Activated CD8-positive, alpha-beta T cell treated with anti-CD3 and anti-CD28 coated beads for 36 hours (primary cell): ENCODE measurements at places on chromosomes 1 and 21. TPM values are rescaled to one million over a fixed set of nuclear protein-coding genes. Genes with fewer than 3 reads are reported as not detected.

INAVA gene
- total RNA-seq: not detected

SCAMP3 gene
- 97.2 TPM for total RNA-seq

C1orf53 gene
- total RNA-seq: 1.2 TPM

ADAMTS1 gene
- 0.20 TPM for total RNA-seq

ACTL8 gene
- not detected for total RNA-seq

COL8A2 gene
- total RNA-seq: 0.85 TPM

ADORA3 gene
- not detected for total RNA-seq

NTMT2 gene
- not detected for total RNA-seq

MAD2L2 gene
- total RNA-seq: 90.4 TPM

NCMAP gene
- total RNA-seq: 0.11 TPM

IRF6 gene
- 1.2 TPM for total RNA-seq

DNA sequence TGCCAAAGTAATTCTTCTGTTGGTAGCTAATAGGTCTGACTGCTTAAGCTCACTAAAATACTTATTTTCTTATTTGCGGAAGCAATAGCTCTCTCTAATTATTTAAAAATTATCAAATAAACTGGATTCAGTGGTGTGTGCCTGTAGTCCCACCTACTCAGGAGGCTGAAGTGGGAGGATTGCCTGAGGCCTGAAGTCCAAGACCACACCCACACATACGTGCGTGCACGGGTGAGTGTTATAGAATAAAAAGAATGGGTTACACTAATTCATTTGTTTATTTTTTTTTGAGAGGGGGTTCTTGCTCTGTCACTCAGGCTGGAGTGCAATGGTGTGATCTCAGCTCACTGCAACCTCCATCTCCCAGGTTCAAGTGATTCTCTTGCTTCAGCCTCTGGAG is 94.2 kb upstream of the HNRNPU start:
- H3K27me3 ChIP-seq: peaks cover 2% of the 10 kb centered on the region
- H3K36me3 ChIP-seq: no peaks in the 10 kb centered on the region
- no peak for DNase-seq
- H3K27ac ChIP-seq: no peak overlapping the region
- no peak overlapping the region for H3K4me3 ChIP-seq
- peaks cover 4% of the 10 kb centered on the region for H3K4me1 ChIP-seq

DNA sequence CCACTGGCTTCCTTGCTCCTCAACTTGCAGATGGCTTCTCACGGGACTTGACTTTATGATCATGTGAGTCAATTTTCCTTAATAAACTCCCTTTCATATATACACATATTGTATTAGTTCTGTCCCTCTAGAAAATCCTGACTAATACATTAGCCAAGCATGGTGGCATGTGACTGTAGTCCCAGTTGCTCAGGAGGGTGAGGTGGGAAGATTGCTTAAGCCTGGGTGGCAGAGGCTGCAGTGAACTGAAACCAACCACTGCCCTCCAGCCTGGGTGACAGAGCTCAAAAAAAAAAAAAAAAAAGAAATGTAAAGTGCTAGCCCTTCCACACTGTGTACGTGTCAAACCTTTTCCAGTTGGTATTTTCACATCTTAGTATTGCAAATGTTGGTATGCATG is 857.0 kb downstream of the LTN1 start:
- no peaks in the 10 kb centered on the region for H3K4me1 ChIP-seq
- no peak for DNase-seq
- no peaks in the 10 kb centered on the region for H3K36me3 ChIP-seq
- no peak overlapping the region for H3K27ac ChIP-seq
- no peaks in the 10 kb centered on the region for H3K27me3 ChIP-seq

DNA sequence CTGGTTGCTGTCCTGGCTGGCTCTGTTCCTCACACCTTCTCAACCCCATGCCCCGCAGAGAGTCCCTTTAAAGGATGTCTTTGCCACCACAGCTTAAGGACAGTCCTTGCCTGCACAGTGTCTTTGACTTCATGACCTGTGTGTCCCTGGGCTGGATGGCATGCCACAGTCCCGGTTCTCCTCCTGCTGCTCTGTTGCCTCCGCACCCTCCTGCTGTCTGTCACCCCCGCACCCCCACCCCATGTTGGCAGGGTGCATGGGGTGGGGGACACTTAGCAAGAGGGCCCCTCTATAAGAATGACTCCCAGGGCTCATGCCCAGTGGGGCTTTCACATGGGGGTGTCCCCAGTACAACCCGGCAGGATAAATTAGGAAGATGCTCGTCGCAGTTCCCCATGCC is 41.6 kb upstream of the PADI1 start:
- peaks cover 1% of the 10 kb centered on the region for H3K27me3 ChIP-seq
- H3K36me3 ChIP-seq: no peaks in the 10 kb centered on the region
- H3K27ac ChIP-seq: no peak overlapping the region
- H3K4me1 ChIP-seq: no peaks in the 10 kb centered on the region
- no peak for DNase-seq

DNA sequence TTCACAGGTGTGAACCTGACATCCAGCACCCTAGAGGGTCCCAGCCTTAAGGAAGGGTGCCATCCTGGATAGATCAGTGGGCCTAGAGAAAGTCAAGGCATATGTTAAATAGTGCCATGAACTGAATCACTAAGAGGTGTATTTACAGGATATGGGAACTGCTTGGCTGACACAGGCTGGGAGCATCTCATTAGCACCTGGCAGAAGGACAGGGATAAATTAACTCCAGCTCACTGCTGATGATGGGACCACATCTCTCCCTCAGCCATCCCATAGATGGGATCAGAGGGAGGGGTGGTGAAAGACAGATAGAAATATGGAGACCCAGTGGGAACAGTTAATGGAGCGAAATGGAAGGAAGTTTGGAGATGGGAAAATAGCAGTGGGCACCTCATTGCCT is 122.0 kb downstream of the IGSF21 start:
- peaks cover 14% of the 10 kb centered on the region for H3K27me3 ChIP-seq
- H3K27ac ChIP-seq: no peak overlapping the region
- H3K4me3 ChIP-seq: no peak overlapping the region
- no peaks in the 10 kb centered on the region for H3K36me3 ChIP-seq
- no peak for DNase-seq
- H3K4me1 ChIP-seq: no peaks in the 10 kb centered on the region

GRCh38 chr1:6554907-6555778 is at the start of gene TAS1R1:
TAS1R1 (plus strand) TSS chr1:6555307; CDS start chr1:6555374, 67 bp downstream.
- DNase-seq: no peak
- no peaks in the 10 kb centered on the region for H3K27me3 ChIP-seq
- peak within 1 kb of the TSS; percentile 52 for H3K27ac ChIP-seq
- H3K36me3 ChIP-seq: peaks cover 4% of the 10 kb centered on the region
- H3K4me3 ChIP-seq: peak within 1 kb of the TSS; percentile 82

DNA sequence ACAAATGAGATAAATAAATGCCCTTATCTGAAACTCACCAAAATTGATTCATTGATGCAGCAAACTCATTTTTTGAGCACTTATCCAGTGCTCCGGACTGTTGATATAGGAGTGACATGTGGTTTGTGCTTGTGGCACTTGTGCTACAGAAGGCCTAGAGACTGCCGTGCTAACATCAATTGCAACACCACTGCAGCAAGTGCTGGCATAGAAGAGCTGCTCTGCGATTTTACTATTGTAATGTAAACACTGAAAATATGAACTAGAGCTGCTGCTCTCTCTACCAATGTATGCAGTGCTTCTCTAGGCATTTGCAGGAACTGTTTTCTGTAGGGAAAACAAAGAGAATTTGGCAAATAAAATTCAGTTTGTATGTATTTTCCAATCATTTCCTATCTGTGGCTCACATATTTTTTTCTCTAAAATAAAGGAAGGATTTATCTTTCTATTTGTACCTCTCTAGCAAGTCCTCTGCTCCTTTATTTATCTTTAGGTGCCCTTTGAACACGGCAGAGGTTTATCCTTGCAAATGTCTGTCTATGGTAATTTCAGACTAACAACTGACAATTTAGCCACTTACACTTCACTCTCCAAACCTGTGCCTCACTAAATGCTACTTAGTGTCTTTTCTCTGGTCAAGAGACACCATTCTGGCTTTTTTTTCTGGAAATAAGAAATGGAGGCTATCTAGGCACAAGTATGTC is 409.5 kb upstream of the ADGRL2 start:
- H3K4me1 ChIP-seq: no peaks in the 10 kb centered on the region
- no peak overlapping the region for H3K27ac ChIP-seq
- no peaks in the 10 kb centered on the region for H3K36me3 ChIP-seq
- no peak for DNase-seq
- no peak overlapping the region for H3K4me3 ChIP-seq
- H3K27me3 ChIP-seq: no peaks in the 10 kb centered on the region

- peaks cover 2% of the 10 kb centered on the region for H3K4me1 ChIP-seq
- H3K4me3 ChIP-seq: no peak overlapping the region
- no peak overlapping the region for H3K27ac ChIP-seq
- DNase-seq: no peak
- peaks cover 14% of the 10 kb centered on the region for H3K36me3 ChIP-seq
These were observed 459.1 kb downstream of the DPYD start for GRCh38 chr1:97461782-97462181.

DNA sequence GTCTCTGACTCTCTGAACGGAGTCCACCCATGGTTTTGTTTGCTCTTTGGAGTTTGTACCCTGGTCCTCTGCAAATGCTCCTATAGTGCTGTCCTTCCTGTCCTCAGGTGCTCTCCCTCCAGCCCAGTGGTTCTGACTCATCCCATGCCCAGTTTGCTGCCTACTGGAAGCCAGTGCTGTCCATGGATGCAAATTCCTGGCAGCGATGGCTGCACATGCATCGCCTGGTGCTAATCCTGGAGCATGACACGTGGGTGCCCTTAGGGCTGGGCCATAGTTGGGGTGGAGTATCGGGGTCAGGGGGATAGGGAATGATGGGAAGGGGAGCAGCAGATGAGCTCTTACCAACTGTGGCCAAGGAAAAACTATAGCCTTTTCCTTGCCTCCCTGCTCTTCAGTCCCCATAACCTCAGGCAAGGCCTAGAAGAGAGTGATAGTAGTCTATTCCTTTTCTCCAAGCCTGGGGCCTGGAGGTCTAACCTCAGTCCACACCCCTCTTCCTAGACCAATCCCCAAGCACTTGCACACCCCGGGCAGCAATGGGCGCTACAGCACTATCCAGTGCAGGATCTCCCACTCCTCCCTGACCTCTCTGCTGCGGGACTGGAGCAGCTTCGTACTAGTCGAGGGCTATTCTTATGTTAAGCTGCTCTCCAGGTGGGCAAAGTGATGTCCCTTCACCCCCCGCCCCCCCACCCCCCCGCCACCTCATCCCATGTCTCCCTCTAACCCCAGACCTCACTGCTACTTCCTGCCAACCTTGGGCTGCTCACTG is 31.6 kb downstream of the HYI start:
- H3K27me3 ChIP-seq: no peaks in the 10 kb centered on the region
- peaks cover 18% of the 10 kb centered on the region for H3K36me3 ChIP-seq
- DNase-seq: no peak
- H3K4me3 ChIP-seq: no peak overlapping the region
- no peak overlapping the region for H3K27ac ChIP-seq

- H3K36me3 ChIP-seq: peaks cover 54% of the 10 kb centered on the region
- peak overlapping the region; percentile 89 for H3K27ac ChIP-seq
- H3K4me3 ChIP-seq: peak overlapping the region; percentile 70
These were observed 6.4 kb downstream of the ITGB2 start for GRCh38 chr21:44914176-44914874.

DNA sequence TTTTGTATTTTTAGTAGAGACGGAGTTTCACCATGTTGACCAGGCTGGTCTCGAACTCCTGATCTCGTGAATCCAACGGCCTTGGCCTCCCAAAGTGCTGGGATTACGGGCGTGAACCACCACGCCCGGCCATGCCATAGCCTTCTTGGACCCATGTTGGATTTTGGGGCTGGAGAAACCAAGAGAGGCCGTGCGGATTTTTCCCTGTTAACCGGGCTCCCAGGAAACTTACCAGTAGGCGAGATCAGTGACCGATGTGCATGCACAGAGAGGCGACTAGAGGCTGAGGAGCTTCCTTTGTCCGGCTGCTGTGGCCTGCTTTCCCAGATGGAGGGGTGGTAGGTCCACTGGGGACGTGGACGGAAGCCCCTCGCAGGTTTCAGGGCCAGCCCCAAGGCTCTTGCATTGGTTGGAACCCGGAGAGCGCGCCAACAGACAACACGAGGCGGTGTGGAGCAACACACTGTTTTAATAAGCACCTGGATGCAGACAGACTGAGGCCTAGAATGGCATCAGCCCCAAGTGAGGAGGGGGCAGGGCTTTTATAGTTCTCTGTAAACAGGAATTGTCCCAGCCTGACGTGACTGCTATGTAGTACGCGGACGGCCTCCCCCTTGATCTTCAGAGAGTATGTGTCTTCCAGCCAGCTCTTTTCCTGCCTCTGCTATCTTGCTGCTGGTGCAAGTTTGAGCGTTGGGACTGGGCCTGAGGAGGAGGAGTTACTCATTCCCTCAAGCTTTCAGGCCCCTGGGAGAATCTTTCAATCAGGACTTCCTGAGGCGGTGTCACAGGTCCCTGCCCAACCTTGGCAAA is at the start of gene ERVH48-1:
TSS of gene ERVH48-1 (minus strand) at position 517 of the 813 bp plus-strand sequence. CDS start 6,624 bp downstream, outside the sequence.
- H3K4me1 ChIP-seq: peaks cover 12% of the 10 kb centered on the region
- peak; percentile 15 for DNase-seq
- H3K4me3 ChIP-seq: no peak within 1 kb of the TSS
- no peaks in the 10 kb centered on the region for H3K27me3 ChIP-seq
- H3K27ac ChIP-seq: no peak within 1 kb of the TSS
- no peaks in the 10 kb centered on the region for H3K36me3 ChIP-seq

GRCh38 chr21:41851090-41851790 is 27.9 kb downstream of the PRDM15 start:
- DNase-seq: no peak
- H3K4me3 ChIP-seq: no peak overlapping the region
- peaks cover 14% of the 10 kb centered on the region for H3K36me3 ChIP-seq
- H3K27ac ChIP-seq: no peak overlapping the region
- H3K27me3 ChIP-seq: no peaks in the 10 kb centered on the region

DNA sequence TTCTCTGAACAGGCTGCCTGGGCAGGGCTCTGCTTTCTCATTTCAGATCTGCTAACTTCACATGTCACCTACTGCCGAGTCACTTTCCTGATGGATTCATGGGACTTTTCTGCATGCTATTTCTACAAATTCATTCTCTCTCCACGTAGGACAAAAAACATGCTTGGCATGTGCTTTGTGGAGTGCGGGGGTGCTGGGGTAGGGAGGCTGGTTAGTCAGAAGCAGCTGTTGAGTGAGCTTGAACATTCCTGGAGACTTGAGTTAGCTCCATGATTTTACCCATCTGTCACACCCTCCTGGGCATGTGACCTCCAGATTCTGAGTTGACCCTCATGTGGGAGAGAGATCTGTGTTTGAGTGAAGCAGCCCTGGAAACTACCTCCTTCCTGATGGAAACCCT is 71.4 kb downstream of the UCK2 start:
- H3K36me3 ChIP-seq: peaks cover 44% of the 10 kb centered on the region
- peaks cover 6% of the 10 kb centered on the region for H3K4me1 ChIP-seq
- no peaks in the 10 kb centered on the region for H3K27me3 ChIP-seq
- no peak overlapping the region for H3K27ac ChIP-seq
- H3K4me3 ChIP-seq: no peak overlapping the region

GRCh38 chr1:110336300-110337039 is 2.7 kb upstream of the RBM15 start:
- no peak for DNase-seq
- no peak overlapping the region for H3K4me3 ChIP-seq
- H3K27me3 ChIP-seq: no peaks in the 10 kb centered on the region

GRCh38 chr21:35849144-35849543 is 211.2 kb downstream of the SETD4 start:
- no peak overlapping the region for H3K27ac ChIP-seq
- DNase-seq: no peak
- no peak overlapping the region for H3K4me3 ChIP-seq
- peaks cover 3% of the 10 kb centered on the region for H3K27me3 ChIP-seq

- H3K4me1 ChIP-seq: peaks cover 11% of the 10 kb centered on the region
- H3K27ac ChIP-seq: no peak overlapping the region
- no peaks in the 10 kb centered on the region for H3K36me3 ChIP-seq
- DNase-seq: no peak
- H3K4me3 ChIP-seq: no peak overlapping the region
These were observed 8.6 kb downstream of the ST6GALNAC3 start for GRCh38 chr1:76083189-76083588.

GRCh38 chr1:90220941-90221693 is 226.2 kb downstream of the ZNF326 start:
- peaks cover 8% of the 10 kb centered on the region for H3K27me3 ChIP-seq
- no peak overlapping the region for H3K27ac ChIP-seq
- H3K4me3 ChIP-seq: no peak overlapping the region
- DNase-seq: no peak
